ENCODE measurements at places on chromosomes 7 and 10.
A peak's percentile ranks its signal among the peaks of the same experiment; 100 is the strongest.

DNA sequence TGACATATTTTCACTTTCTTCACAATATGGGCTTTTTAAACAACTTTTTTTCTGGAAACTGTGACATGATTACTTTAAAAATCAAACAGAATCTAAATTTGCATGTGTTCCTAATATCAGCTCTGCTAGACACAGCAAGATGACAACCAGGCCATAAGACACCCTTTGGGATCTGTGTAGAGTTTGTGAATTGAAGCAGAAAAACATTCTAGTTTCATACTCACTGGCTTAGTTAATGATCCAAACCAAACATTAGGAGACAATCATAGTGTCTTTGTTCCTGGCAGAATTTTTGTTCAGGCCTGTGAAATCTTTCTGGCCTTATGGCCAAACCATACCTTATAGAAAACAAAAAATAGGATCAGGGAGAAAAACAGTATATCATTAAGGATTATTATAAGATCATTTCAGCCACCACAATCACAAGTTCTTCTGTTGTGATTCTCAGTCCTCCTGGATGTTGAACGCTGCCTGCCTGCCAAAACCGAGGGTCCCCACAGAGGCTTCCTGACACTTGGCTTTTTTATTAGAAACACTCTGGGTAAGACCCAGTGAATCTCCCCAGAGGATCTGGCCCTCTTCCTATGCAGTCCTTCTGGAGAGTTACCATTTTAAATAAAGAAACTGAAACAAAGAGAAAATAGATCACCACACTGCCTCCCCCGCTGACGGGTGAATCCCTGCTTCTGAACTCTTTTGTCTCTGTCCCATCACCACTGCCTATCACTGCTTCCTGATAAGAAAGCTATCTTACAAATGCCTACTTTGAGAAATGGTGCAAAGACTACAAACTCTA is 79.2 kb upstream of the PPP1R3C start:
- peak overlapping the region; percentile 38 for H3K27ac ChIP-seq
- H3K36me3 ChIP-seq = no peaks in the 10 kb centered on the region
- no peaks in the 10 kb centered on the region for H3K4me1 ChIP-seq
- DNase-seq = no peak
- peak overlapping the region; percentile 54 for H3K4me3 ChIP-seq
- H3K27me3 ChIP-seq = peaks cover 15% of the 10 kb centered on the region

DNA sequence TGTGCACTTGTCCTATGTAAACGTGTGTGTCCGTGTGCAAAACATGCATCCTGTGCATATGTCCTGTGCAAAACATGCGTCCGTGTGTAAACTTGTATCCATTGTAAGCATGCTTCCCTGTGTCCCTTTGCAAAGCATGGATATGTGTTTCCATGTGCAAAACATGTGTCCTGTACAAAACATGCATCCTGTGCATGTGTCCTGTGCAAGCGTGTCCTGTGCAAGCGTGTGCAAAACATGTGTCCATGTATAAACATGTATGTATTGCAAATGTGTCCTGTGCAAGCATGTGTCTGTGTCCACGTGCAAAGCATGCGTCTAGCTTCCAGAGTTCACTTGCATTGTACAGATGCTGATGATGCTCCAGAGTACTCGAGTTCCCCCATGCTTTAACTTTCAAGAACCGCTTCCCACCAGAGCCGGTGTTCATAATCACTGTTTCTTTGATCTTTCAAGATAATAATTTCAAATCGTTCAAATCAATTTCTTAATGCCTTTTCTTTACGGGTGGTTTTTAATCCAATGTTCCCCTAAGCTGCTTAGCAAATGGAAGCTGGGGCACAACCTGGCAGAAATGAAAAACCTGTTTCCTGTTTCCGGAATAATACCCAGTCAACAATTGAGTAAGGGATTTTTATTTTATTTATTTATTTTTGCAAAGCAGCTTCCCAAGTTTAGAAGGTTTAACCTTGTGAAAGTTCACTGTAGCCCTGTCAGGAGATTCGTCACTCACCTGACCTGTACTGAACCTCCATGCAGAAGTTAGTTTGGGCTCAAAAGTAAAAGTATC is 641 bp upstream of the ASB13 start:
- DNase-seq = no peak
- peak overlapping the region; percentile 59 for H3K27ac ChIP-seq
- peaks cover 4% of the 10 kb centered on the region for H3K36me3 ChIP-seq

DNA sequence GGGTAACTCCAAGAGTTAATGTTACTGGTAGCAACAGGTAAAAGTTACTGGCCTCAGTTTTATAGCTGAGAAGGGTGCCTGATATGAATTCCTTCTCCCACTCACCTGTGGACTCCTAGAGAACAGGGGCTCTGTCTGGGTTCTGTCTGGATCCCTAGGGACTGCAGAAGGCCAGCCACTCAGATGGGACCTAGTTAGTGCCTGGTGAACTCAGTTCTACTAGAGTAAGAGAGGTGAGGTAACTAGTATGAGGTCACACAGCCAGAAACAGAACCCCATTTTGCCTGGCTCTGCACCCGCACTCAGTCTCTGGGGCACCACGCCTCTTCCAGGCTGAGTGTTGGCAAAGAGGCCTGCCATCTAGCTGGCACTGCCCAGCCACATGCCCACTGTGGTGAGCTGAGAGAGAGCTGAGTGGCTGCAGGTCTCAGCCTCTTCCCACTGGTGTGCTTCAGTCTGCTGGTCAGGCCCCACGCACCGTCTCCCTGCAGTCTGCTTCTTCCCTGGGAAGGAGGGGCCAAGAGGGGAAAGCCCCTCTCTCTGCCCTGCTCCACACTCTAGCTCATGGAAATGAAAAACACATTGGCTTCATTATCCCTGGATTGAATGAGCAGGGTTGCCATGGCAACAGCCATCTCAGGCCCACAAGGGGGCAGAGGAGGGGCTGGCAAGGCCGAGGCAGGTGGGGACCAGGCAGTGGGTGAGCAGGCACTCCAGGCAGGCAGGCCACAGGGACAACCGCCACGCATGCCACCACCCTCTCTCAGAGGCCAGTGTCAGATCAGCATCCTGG is 110.6 kb downstream of the ZMIZ1 start:
- no peak overlapping the region for H3K4me3 ChIP-seq
- peaks cover 25% of the 10 kb centered on the region for H3K27me3 ChIP-seq
- peaks cover 13% of the 10 kb centered on the region for H3K4me1 ChIP-seq
- no peak overlapping the region for H3K27ac ChIP-seq

- H3K4me3 ChIP-seq = no peak overlapping the region
- DNase-seq = no peak
- no peak overlapping the region for H3K27ac ChIP-seq
- H3K4me1 ChIP-seq = no peaks in the 10 kb centered on the region
- H3K36me3 ChIP-seq = peaks cover 3% of the 10 kb centered on the region
Measured at GRCh38 chr7:55231736-55232280, 133.3 kb upstream of the LANCL2 start.

- no peak overlapping the region for H3K4me3 ChIP-seq
- no peak for DNase-seq
- H3K27me3 ChIP-seq = no peaks in the 10 kb centered on the region
- H3K4me1 ChIP-seq = no peaks in the 10 kb centered on the region
- no peaks in the 10 kb centered on the region for H3K36me3 ChIP-seq
Measured at GRCh38 chr7:15751191-15751701, 64.8 kb upstream of the MEOX2 start.

All from stimulated activated naive B cell treated with anti-CD40 and anti-IgM and Interleukin-4, amounts not matched to agents 10 μg/mL and 1 μg/mL and 100 μg/mL, for 72 hours (primary cell).